ENCODE measurements at places on chromosomes 7 and 10.

DNA sequence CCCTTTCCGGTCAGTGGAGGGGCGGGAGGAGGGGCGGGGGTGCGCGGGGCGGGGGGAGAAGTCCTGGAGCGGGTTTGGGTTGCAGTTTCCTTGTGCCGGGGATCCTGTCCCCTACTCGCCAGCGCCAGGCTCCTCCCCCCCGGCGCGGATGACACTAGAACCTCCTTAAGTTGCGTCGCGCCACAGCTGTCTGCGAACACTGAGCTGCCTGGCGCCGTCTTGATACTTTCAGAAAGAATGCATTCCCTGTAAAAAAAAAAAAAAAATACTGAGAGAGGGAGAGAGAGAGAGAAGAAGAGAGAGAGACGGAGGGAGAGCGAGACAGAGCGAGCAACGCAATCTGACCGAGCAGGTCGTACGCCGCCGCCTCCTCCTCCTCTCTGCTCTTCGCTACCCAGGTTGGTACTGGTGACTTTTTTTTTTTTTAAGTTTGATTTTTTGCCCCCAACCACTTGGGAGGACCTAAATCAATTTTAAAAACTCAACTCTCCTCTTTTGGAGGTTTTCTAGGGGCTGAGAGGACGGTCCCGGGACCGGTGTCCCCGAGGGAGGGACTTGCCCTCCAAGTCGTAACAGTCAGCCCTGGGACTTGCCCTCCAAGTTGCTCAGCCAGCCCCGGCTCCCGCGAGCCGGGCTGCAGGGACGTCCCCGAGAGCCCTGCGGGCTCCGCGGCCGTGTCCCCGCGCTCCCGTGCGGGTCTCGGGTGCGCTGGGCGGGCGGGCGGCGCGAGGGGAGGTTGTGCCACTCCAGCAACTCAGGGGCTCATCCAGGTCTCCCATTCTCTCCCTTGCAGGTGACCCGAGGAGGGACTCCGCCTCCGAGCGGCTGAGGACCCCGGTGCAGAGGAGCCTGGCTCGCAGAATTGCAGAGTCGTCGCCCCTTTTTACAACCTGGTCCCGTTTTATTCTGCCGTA, at the start of gene GATA3:
TSS of gene GATA3 (plus strand) at position 195 of the 914 bp plus-strand sequence. CDS start 968 bp downstream, outside the sequence.
- DNase-seq = no peak

DNA sequence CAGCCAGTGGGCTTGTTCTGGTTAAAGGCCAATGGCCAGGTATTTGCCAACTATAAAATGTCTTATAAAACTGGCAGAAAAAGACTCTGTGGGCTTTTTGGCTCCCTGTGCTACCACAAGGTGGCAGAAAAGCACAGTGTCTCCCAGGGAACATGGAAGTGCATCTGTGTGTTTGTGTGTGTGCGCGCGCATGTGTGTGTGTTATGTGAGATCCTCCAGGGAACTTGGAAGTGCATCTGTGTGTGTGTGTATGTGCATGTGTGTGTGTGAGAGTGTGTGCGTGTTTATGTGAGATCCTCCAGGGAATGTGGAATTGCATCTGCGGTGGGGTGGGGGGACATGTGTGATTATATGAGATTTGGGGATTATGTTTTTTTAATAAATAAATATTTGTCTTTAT, 30.2 kb upstream of the ABI1 start:
- DNase-seq = peak; percentile 27

DNA sequence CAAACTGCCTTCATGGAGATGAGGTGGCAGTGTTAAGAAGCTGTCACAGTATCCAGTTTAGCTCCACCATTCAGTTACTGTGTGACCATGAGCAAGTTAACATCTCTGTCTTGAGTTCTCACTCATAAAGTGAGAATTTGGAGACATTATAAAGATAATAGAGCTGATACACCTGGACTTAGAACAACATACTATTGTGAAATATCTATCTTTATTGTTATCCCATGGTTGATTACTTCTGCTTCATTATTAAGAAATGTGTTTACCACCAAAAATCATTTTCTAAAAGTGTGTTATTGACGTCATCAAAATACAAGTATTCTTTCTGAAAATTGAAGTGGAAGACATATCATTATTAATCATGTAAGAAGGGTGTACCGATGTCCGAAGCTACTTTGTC, 166.9 kb downstream of the SEMA3A start:
- DNase-seq = no peak

- DNase-seq = no peak
Observed at GRCh38 chr7:126185959-126186580, 1066.7 kb downstream of the GRM8 start.

GRCh38 chr10:14020037-14020664, 310.6 kb downstream of the FRMD4A start:
- DNase-seq = no peak

DNA sequence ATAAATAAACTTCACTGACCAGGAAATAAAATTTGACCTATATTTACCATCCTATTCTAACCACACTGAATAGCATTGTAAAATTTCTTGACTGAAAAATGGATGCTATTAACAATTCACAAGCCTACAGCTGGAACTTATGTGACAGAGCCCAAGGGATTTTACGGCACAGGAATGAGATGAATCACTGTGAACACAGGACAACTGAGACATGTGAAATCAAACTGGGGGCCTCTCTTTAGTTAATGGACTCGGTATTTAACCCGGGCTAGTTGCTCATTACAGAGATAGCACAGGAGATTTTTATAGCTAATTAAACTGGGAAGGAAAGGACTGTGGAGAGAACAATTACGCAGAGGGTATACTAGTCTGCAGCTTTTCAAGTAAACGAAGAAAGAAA, 100.6 kb downstream of the MICU1 start:
- no peak for DNase-seq

DNA sequence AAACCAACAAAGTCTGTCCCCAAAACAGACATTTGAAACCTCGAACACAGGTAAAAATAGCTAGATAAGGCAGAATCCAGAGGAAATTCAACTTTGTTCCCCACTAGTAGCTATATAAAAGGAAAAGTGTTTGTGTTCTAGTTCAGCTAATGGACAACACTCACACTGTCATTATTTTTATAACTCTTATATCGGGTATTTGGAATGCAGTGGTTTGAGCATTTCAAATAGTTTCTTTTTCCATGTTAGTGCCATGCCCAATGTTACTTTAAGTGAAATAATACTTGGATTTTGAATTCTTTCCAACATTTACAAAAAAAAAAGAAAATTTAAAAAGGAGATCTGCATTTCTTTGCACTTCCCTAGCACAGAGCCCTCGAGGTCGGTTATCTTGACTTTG, 213.6 kb downstream of the DOCK4 start:
- DNase-seq = no peak

DNA sequence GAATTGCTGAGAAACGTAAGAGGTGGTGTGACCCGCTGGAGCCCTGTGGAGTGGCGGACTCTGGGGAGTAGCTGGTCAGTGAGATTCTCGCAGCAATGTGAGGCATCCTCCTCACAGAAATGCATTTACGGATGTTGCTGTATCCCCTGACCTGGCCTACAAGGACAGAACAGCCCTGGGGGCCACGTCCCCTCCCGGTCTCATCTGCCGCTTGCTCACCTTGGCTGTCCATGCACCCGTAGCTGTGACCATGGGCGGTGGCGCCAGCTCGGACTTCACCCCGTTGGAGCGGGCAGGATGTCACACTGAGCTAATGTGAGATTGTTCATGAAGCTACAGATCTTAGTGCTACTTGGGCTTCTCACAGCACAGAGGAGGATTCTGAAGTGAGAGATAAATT, 193.8 kb downstream of the EBF3 start:
- no peak for DNase-seq

GRCh38 chr10:106182542-106182941, 982.0 kb downstream of the SORCS1 start:
- no peak for DNase-seq

DNA sequence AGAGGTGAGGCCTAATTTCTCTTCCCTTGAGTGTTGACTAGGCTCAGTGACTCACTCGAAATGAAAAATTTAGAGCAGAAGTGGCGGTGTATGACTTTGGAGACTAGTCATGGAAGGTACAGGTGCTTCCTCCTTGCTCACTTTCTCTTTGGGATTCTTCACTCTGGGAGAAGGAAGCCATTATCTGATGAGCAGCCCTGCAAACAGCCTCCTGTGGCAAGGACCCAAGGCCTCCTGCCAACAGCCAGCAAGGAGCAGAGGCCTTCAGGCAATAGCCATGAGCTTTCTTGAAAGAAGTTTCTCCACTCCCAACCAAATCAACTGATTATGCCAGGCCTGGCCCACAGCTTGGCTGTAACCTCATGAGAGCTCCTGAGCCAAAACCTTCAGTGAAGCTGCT, 369.6 kb upstream of the VWC2 start:
- no peak for DNase-seq

DNA sequence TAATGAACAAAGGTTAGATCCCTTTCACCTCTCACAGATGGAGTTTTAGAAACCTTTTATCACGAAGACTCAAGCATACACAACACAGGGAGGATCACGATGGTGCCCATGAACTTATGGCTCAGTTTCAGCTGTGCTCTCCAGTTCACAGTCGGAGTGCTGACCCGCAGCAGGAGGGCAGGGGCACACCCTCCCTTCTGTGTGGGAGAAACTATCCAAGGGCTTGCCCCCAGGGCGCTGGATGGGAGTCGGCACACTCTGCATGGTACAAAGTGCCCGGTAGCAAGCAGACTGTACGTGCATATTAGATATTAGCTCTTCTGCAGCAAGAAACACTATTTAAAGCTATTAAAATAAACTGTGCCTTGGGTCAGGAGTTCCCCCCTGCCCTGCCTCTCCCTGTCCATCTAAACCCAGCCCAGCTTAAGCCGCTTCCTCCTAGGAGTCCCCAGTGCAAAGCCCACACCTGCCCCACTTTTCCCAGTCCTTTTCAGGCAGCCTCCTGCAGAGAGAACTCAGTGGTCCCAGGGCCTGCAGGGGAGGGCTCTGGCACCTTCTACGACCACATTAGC, 76.5 kb downstream of the CHST15 start:
- DNase-seq = no peak

- no peak for DNase-seq
Observed at GRCh38 chr10:127276794-127277462, 80.5 kb upstream of the INSYN2A start.

DNA sequence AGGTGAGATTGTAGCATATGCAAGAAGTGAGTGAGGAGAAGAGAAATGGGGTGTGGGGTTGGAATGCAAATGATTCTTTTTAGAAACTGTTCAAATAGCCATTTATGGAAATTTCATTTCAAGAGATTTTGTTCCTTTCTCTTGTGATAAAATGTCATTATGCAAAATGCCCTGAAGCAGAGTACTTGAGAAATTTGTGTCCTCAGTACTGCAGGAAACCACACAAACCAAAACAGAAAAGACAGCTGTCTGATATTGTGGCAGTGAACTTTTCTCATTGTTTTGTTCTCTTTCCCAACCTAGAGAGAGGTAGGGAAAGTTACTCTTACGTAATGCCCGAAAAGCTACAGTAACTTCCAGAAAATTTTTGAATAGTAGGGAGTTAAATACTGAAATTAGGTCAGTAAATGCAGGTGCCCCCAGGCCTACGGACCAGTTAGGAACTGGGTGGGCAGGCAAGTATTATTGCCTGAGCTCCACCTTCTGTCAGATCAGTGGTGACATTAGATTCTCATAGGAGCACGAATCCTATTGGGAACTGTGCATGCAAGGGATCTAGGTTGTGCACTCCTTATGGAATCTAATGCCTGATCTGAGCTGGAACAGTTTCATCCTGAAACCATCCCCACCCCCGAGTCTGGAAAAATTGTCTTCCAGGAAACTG, 34.0 kb downstream of the DLD start:
- no peak for DNase-seq

DNA sequence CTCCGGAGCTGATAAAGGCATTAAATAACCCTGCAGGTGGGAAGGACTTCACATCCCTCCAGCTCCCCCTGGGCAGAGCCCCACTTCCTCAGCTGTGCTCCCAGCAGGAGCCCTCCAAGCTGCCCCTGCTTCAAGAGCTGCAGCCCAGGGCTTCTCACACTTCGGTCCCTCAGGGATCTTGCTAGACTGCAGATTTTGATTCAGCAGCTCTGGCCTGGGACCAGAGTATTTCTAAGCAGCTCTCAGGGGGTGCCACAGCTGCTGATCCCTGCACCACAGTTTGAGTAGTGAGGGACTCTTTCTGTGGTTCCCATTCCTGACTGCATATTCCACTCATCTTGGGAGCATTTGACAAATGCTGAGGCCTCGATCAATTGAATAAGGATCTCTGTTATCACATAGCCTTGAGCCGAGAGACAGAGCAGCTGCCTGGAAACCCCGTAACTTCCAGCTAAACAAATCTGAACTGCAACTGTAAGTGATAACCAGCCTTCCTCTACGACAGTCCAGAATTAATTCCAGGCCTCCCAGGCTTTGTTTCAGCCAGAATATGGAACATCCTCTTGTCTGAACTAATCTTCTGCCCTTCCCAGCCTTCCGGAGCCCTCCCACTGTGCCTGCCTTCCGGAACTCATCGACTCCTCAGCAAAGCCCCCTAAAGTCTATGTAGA, 161.4 kb downstream of the CCDC3 start:
- DNase-seq = no peak

- DNase-seq = peak; percentile 41
Observed at GRCh38 chr10:125538947-125539731, 143.8 kb downstream of the TEX36 start.

DNA sequence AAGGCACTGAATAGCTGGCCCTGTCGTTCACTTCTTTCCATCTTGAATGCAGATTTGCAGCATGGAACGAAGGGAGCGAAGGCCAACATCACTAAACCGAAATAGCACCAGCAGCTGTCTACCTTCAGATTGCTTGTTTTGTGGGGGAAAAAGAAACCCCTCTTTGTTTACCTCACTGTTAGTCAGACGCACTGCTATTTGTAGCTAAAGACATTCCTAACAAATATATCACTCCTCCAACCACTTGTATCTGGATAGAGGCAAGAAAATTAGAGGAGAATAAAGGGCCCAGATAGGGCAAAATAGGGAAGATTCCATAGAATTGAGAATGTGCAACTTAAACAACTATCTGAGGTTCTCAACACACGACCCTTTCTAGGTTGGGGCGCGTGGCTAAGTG, 26.5 kb downstream of the ANK3 start:
- no peak for DNase-seq

DNA sequence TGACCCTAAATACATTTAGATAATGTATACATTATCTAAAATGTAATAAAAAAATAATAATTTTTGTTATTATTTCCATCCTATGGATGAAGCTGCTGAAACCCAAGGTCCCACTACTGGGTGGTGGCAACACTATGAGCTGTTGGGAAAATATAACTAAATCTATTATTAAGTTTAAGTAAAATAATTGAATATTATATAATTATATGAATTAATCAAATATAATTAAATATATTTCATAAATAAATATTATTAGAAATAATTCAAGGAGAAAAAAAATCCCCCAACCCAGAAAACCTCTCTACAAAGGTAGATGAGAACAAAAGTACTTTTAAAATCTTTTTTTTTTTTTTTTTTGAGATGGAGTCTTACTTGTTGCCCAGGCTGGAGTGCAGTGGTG, 7.9 kb downstream of the PRSS58 start:
- no peak for DNase-seq

GRCh38 chr7:44325811-44326241, 432 bp upstream of the CAMK2B start:
- no peak for DNase-seq

- DNase-seq = no peak
Observed at GRCh38 chr10:98039690-98040381, 9.4 kb upstream of the CRTAC1 start.

Data from renal cortex interstitium (tissue), 15 donors.